Activated CD4-positive, alpha-beta T cell treated with anti-CD3 and anti-CD28 coated beads, Interleukin-2, amount 10 ng/mL, durations not matched to agents 7 days and 5 days (primary cell): ENCODE measurements at places on chromosomes 6 and 20. TPM values are rescaled to one million over a fixed set of nuclear protein-coding genes. Genes with fewer than 3 reads are reported as not detected.

GRCh38 chr20:14538433-14538832, 201.0 kb upstream of the FLRT3 start:
- no peak for DNase-seq

GRCh38 chr6:6927521-6928361, 180.0 kb upstream of the RREB1 start:
- no peak for DNase-seq

DNA sequence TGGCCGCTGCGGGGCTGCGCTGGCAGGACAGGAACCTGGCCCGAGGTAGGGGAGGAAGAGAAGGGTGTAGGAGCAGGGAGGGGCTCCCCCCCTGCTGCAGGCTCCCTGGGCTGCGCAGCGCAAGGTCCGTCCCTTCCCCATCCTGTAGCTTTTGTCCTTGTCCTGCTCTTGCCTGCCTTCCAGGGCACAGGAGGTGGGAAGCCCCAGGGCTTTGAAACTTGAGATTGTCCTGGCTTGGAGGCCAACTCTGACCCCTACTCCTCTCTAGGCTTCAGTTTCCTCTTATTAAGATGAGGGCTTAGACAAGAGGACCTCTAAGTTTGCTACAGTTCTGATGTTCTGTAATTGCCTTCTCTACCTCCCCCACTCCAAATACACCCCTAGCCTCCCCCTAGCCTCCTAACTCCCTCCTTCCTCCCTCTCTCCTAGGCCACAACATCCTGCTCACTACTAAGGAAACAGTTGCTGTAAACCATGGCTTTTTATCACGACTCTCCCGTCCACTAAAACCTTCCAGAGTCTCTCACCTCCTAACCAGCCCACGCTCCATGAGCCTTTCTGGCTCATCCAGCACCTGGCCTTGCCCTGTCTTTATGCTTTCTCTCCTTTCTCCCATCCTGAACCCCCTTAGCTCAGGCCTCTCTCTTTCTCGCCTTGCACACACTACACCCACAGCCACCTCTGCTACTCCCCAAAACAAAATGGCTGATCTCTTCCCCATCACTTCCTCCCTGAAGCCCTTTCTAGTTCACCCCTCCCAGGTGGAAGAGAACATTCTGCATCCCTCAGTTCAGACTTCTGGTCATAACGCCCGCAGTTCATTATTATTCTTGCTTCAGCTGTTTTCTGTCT, 10.2 kb downstream of the UNC5CL start:
- DNase-seq: no peak

- DNase-seq: no peak
Observed at GRCh38 chr6:170460641-170461040, 92.5 kb downstream of the PSMB1 start.

- DNase-seq: no peak
Observed at GRCh38 chr20:41411391-41411847, 44.8 kb upstream of the EMILIN3 start.

GRCh38 chr6:72654071-72654621, 32.3 kb downstream of the KCNQ5 start:
- DNase-seq: no peak

DNA sequence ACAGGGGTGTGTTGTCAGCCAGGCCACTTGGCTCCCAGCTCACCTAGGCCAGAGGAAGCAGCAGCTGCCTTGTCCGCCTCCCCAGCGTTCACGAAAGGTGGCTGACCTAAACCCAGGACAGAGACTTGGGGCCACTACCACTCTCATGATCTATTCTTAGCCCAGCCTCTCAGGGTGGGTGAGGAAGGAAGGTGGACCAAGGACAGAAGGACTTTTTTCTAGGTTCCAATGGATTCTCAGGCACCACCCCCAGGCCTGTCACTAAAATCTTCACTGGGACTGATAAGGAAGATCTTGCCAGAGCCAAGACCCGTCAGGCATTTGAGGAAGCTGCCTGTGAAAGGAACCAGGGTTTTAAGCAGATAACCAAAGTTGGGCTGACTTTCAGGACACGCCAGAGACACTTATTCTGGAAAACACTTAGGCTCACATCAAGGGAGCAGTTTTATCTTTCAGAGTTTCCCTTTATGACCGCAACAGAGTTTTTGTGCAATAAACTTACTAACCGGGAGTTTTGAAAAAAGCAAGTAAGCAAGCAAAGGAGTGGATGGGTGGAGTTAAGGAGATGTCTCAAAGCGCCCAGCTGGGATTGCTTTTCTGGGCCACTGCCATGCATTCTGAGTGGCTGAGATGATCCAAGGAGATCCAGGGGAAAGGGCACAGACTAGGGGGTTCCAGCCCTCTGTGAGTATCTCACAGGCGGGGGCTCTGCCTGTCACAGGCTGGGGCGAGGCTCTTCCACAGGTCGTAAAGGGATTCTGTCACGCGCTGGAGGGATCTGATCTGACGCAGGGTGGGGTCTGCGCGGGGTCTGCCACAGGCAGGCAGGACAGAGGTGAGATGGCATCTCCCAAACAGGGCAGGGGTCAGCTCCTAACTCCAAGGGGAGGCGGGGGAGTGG, 989 bp downstream of the FITM2 start:
- DNase-seq: no peak

DNA sequence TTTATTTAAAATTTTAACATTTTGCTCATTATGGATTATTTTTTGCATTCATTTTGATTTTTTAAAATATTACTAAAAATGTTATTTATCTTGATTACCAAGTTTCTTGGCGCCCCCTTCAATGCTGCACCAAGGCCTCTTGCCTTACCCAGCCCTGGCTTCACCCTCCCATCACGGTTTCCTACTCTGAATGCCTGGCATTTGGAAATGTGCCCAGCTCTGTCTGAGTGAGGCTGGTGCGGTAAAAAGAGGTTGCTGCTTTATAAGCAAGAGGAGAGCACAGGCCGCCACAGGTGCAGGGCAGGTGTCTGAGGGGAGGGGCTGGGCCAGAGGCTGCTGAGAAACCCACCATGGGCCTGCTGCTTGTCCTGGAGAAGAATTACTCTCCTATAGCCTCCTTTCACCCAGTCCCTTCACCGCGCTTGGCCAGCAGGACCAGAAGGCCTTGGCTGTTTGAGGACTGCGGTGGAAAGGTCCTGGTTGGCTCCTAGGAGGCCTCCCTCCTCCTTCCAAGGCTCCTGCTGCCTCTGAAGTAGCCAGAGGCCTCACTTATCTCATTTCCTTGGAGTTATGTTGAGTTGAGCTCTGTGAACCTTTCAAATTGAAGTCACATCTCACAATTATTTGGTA, 62.6 kb downstream of the BANF2 start:
- DNase-seq: no peak

- no peak for DNase-seq
Observed at GRCh38 chr6:164105705-164106104, 691.2 kb downstream of the QKI start.

- no peak for DNase-seq
Observed at GRCh38 chr6:18436341-18436740, 49.2 kb downstream of the RNF144B start.

- no peak for DNase-seq
Observed at GRCh38 chr6:43347021-43347420, 22.4 kb downstream of the ZNF318 start.

GRCh38 chr6:143802833-143803565, 40.1 kb upstream of the LTV1 start:
- no peak for DNase-seq

B3GALT4 gene
- total RNA-seq: 21.5 TPM

DEF6 gene
- 219 TPM for total RNA-seq

LINC00237 gene
- not detected for total RNA-seq

PPP1R14C gene
- not detected for total RNA-seq

KIF25 gene
- total RNA-seq: not detected

CRYBG1 gene
- 46.8 TPM for total RNA-seq
